HTR-8/SVneo (cell line): ENCODE measurements at places on chromosomes 7 and 10.

DNA sequence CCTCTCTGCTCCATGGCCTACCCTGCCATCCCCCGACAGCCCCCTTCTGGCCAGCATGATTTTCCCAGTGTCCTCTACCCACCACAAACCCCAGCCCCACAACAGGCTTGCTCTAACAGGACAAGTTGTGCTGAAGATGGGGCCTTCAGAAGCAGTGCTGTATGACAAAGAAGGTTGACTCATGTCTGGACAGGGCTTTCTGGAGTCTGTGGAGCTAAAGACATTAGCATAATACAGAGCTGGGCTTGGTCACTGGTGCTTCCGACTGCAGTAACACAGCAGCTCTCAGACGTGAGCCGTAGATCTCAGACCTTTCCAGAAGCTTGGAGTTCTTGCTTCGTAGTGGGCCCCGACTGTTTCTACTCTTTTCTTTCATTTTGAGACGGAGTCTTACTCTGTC, 100.5 kb downstream of the GTF2IRD1 start:
- DNase-seq = no peak

DNA sequence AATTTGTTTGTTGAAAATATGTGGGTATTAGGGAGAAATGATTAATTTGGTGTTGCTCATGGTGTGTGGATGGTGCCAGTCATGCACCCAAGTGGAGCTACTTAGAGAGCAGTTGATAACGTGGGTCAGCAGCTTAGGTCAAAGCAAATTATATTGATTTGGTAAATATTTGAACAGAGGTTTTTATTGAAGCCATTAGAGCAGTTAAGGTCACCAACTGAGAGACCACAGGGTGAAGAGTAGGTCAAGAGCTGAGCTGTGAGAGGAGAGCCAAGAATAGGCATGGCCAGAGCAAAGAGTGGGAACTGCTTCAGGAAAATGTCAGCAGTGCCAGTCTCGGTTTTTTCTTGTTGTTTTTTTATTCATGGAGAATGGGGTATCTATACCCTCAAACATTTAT, 97.9 kb downstream of the TMEM168 start:
- DNase-seq = no peak

- DNase-seq = no peak
Measured at GRCh38 chr7:3188946-3189345, 112.1 kb upstream of the SDK1 start.

- no peak for DNase-seq
Measured at GRCh38 chr10:124590216-124591122, 128.8 kb downstream of the LHPP start.

DNA sequence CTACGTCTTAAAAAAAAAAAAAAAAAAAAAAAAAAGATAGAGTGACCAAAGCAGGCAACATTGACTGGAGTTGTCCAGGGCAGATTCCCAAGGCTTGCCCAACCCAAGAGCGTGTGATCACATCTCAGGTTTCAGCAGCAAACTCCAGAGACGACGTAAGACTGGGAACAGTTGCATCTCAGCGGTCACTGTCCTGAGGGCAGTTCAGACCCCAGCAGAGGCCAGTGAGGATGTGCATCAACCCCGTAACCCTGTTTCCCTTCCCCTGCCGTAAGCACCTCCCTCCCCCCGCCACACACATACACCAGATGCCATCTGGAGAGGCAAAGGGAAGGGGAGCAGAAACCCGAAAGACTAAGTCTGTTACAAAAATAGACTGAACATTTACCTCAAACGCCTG, 19.3 kb upstream of the TOMM7 start:
- DNase-seq = peak; percentile 33

DNA sequence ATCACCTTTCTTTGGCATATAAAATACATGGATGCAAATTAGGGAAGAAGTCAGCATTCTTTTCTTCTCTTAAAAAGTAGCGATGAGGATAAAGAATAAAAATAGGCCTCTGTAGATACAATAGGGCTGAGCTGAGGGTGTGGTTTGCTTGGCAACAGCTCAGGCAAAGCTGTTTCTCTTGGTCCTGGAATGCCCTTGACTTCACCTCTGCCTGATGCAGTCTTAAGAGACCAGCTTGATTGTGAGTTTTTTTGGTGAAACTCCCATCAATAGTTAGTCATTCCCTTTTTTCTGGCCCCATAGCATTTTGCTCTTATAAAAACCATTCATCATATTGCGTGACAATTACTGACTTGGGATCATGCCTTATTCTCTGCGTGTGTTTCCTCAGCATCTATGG, 42.1 kb upstream of the MKLN1 start:
- DNase-seq = no peak

DNA sequence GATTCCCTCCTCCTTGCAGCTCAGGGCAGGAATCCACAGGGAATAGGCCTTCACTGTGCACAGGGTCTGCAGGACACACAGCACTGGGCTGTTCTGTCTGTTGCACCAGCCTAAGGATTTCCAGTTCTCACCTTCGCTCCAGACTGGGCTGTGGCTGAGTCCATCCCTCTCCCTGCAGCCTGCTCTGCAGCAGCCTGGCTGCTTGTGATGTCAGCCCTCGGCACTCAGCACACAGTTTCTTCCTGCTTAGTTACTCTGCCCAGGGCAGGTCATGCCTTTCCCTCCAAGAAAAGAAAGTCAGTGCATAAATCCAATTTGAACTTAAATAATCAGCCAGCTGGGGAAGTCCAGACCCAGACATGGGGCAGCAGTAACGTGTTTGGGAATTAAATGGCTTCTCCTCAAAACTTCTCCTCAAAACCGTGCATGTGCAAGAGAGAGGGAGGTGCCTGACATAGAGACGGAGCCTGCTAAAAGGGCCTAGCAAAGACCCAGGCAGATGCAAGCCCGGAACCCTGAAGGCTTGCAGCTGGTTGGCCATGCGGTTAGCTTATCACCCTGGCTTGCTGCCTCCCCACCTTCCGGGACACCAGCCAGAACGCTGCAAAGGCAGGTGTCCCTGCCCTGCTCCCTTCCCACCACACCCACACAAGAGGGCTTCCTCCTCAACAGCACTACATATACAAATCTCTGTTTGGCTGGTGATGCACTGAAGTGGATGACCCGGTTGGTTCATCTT, 10.9 kb upstream of the GDF2 start:
- DNase-seq = no peak

- no peak for DNase-seq
Measured at GRCh38 chr7:75740846-75741497, 2.2 kb upstream of the HIP1 start.

GRCh38 chr10:46251857-46252847, 34.6 kb upstream of the ANTXRL start:
- DNase-seq = no peak

- no peak for DNase-seq
Measured at GRCh38 chr7:130114374-130114773, 44.0 kb downstream of the KLHDC10 start.

- peak; percentile 33 for DNase-seq
Measured at GRCh38 chr10:520402-520787, 169.1 kb downstream of the DIP2C start.

- DNase-seq = no peak
Measured at GRCh38 chr7:134495546-134495945, 31.8 kb upstream of the AKR1B10 start.

- no peak for DNase-seq
Measured at GRCh38 chr10:132551093-132551807, 13.7 kb downstream of the INPP5A start.

DNA sequence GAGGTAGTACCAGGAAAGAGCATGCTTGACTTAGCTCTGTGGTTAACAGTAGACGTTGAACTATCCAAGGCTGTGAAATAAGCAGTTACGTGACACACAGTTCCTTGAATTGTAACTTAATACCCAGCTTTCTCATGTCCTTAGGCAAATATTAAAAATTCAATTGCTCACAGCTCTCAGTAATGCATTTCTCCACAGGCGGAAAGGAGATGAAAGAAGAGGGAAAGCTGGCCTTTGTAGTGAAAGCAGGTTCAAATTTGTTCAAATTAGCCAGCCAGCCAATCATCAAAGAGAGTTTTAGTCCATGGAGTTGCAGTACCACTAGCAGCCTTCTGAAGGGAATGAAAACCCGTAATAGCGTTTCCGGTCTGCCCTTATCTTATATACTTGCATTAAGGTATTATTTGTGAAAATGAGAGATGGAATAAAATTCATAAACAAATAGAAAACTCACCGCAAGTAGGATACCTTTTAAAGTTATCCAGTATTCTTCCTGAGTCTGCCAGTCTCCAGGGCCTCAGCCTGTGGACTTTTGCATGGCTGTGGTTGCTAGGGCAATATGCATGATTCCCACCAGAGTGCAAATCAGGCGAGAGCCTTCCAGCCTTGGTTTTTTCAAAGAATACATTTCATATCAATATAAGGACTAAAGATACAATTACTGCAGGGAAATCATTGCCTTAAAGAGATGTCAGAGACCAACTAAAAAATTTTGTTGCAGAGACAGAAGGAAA, 795.5 kb downstream of the TNS3 start:
- no peak for DNase-seq

DNA sequence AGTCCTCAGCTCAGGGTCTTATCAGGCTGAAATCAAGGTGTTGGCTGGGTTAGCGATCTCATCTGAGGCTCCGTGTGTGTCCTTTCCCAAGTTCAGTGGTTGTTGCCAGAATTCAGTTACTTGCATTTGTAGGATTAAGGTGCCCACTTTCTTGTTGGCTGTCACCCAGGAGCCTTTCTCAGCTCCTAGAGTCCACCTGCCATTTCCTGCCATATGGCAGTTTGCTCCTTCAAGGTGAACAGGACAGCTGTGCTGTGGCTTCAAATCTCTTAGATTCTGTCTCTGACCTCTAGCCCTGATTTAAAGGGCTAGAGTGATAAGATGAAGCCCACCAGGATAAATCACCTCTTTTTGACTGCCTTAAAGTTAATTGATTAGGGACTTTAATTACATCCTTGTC, 1.0 kb upstream of the HIF1AN start:
- DNase-seq = no peak

GRCh38 chr10:68811314-68812009, 15.9 kb upstream of the STOX1 start:
- DNase-seq = no peak

GRCh38 chr10:31678575-31679516, 249.8 kb downstream of the ARHGAP12 start:
- DNase-seq = no peak

- DNase-seq = no peak
Measured at GRCh38 chr10:29324220-29324841, 35.5 kb downstream of the LYZL1 start.

GRCh38 chr10:22999942-23000341, 72.1 kb downstream of the ARMC3 start:
- no peak for DNase-seq

- DNase-seq = no peak
Measured at GRCh38 chr7:128954830-128955802, 17.4 kb downstream of the IRF5 start.

DNA sequence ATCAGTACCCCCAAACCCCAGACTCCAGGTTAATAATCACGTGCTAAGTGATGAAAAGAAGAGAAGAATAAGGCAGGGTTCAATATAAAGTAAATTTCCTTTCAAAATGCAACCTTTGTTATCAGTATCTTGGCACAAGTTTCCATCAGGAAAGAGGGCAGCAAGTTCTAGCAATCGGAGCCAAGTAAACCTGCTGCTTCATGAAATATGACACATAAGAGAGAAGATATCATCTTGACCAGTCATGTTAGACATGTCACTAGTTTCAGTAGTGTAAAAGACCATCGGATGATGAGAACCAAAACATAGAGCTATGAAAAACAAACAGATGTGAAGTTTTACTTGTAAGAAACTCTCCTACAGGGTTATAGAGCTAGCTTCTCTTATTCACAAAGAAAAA, 44.0 kb downstream of the AASS start:
- DNase-seq = no peak

- no peak for DNase-seq
Measured at GRCh38 chr10:8137272-8137681, 82.8 kb downstream of the GATA3 start.

- no peak for DNase-seq
Measured at GRCh38 chr10:76299501-76299900, 868.1 kb downstream of the LRMDA start.

DNA sequence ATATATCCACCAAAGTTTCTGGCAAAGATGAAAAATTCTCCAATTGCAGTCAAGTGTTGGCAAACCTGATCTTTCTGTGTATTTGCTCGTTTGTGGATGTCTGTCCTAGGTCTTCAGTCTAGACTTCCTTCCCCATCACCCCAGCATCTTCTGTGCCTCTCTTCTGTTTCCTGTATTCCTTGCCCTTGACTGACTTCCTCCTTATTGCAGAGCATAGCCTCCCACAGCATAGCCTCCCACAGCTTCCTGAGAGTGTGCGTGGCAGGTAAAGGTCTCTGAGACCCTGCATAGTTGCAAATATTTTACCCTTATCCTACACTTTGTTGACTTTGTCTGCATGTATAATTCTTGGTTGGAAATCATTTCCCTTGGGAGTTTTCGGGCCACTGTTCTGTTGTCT, 18.4 kb downstream of the SLC18A2 start:
- no peak for DNase-seq

DNA sequence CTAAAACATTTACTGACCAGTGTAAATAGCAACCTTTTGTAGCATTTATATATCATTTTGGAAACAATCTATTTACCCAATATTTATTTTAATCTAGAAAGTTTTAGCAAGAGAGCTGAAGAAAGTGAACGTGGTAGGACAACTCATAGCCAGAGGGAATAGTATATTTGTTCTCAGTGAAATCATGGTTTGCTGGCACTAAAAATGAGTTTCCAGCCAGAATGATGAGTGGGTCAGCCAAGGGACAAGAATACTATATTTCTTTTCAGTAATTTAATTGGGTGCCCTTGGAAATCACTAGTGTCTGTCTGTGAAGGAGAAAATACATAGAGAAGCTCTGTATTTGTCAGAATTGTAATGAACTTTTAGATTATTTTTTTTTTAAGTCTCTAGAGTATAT, 74.9 kb downstream of the MINPP1 start:
- no peak for DNase-seq

- no peak for DNase-seq
Measured at GRCh38 chr7:43658718-43659548, 70.4 kb downstream of the COA1 start.

DNA sequence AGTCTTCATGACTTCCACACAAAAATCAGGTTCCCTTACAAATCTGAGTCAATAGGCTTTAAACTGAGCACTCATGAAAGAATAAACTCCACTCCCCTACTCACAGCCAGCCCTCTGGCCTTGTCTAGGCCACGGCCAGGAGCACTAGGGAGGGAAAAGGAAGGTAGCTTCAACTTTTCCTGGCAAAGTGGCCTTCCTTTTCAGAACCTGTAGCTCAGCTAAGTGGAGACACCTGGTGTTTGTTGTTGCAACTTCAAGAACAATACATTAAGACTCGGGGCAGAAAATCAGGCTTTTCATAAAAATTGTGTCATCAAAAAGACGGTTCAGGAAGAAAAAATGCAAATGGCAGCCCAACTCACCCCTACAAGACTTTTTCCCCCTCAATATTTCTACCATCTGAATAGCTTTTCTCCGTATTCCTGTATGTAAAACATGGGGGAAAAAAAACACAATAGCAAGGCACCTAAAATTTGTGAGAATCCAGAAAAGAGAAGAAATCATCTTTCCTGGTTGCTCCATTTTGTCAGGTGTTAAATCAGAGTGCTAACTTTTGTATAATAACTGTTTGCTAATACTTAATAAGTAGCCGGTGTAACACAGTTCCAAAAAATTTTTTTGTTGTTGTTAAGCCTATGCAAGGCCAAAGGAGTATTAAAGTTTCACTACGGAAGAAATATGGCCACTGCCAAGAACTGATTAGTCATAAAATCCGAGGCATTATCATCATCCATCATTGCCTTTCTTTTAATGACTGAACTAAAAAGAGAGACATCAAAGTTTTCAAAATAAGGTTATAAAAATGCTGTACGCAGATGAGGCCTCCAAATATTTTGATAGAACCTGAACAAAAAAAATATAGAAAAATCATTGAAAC, 66.2 kb upstream of the ARID5B start:
- DNase-seq = peak; percentile 25

- DNase-seq = no peak
Measured at GRCh38 chr7:128763541-128763940, 12.1 kb downstream of the OPN1SW start.

- DNase-seq = no peak
Measured at GRCh38 chr10:42976351-42977031, 100.4 kb upstream of the RET start.
